Renal pelvis (tissue), 12 donors: ENCODE measurements at places on chromosomes 16 and 17. TPM values are rescaled to one million over a fixed set of nuclear protein-coding genes. Genes with fewer than 3 reads are reported as not detected.
A peak's percentile ranks its signal among the peaks of the same experiment; 100 is the strongest.

DNA sequence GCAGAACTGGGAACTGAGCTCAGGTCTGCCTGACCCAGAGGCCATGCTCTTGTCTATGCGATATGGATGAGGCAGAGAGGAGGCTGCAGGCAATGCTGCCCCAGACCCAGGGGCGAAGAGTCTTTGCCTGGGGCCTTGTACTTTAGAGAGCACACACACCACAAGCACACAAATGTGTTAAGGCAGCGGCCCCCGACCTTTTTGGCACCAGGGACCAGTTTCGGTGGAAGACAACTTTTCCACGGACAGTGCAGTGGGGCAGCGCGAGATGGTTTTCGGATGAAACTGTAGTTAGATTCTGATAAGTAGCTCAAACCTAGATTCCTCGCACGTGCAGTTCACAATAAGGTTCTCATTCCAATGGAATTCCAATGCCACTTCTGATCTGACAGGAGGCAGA lies 6.7 kb downstream of the MT4 start:
- no peak for DNase-seq

- no peak for DNase-seq
These were observed 1.6 kb downstream of the PYCARD start for GRCh38 chr16:31200821-31201568.

DNA sequence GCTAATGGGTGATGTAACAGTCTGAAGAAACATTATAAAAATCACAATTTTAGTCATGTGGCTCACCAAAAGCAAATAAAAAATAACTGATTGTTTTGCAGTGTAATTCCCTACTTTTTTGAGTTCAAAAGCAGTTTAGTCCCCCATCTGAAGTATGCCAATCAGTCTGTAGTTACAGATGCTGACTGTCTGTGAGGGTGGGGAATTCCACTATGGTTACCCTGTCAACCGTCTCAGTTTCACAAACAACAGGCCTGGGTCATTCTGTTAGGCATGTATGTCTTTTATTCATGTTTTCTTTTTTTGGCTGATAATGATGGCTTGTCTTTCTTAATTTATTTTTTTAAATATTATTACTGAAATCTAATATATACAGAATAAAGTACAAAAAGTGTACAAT lies 69.3 kb downstream of the STXBP4 start:
- no peak for DNase-seq

SCO1 gene
- polyA plus RNA-seq, result 42.4 TPM

GRCh38 chr16:87921236-87921773 lies 15.0 kb downstream of the CA5A start:
- no peak for DNase-seq

DNA sequence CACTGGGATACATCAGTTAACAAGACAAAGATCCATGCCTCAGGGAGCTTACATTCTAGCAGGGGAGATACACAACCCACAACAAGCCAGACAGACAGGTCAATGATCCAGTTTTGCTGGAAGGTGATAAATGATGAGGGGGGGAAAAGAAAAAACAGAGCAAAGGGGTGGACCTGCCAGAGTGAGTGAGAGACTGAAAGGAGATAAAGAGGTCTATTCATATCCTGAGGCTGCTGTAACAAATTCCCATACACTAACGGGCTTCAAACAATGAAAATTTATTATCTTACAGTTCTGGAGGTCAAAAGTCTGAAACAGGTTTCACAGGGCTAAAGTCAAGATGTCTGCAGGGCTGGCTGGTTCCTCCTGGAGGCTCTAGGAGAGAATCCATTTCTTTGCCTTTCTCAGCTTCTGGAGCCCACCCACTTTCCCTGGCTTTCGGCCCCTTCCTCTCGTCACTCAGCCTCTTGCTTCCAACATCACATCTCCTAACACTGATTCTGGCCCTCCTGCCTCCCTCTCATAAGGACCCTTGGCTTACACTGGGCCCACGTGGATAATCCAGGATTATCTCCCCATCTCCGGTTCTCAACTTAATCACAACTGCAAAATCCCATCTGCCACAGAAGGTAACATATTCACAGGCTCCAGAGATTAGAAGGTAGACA lies 81.5 kb downstream of the GAS7 start:
- DNase-seq, result no peak

ACLY gene
- polyA plus RNA-seq, result 90.9 TPM

GRCh38 chr17:62787366-62787765 lies 20.7 kb downstream of the MARCHF10 start:
- DNase-seq, result no peak

P2RX1 gene
- 0.89 TPM for polyA plus RNA-seq

SPATA32 gene
- polyA plus RNA-seq, result 0.61 TPM

VASN gene
- polyA plus RNA-seq, result 53.6 TPM

MVP gene
- 16.1 TPM for polyA plus RNA-seq

DNA sequence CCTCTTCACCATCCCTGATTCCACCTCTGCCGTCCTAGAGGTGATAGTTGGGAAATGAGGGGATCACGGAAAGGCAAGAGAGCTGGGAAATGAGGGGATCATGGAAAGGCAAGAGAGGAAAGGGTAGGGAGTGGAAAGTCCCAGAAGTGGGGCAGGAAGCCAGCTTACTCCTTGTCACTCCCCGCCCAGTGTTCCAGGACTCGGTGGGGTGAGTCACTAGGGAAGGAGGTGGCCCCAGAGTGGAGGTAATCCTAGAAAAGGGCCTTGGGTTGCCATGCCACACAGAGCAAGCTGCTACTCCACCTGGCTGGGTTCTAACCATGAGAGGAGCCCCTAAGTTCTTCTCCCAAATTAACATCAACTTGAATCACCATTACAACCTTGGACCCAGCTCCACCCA lies 14.8 kb downstream of the ALOXE3 start:
- no peak for DNase-seq

DNA sequence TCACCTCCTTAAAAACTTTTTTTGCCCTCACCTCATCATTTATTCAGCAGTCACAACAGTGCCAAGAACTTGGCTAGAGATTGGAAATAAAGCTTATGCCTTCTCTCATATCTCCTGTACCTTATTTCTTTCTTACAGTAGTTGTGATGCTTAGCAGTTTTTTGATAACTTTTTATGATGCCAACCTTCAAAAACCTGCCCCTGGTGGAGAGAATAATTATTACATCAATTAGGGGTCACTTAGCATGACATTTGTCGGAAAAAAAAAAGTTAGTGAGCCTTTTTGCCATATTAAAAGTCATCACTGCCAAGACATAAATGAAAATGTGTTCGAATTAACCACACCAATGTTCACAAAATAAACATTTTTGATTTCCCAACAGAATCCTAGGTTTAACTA lies 296.6 kb downstream of the WWOX start:
- no peak for DNase-seq

DNA sequence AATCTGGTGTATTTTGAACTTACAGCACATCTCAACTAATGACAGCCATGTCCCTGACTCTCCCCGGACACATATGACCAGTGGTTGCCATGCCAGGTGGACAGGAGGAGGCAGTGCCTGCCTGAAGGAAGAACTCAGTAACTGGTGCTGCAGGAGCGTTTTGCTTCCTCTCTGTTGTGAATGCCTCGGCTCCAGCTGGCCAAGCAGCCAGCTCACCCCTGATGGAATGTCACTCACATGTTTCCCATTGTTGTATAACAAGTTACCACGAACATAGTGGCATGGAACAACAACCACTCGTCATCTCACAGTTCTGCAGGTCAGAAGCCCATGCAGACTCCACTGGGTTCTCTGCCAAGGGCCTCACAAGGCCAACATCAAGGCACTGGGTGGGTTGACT lies 20.1 kb upstream of the IRF8 start:
- no peak for DNase-seq

TNFRSF12A gene
- polyA plus RNA-seq, result 14.2 TPM

KRT36 gene
- not detected for polyA plus RNA-seq

GRCh38 chr16:9136596-9136995 lies 45.2 kb downstream of the HAPSTR1 start:
- DNase-seq, result no peak

TERF2IP gene
- 70.9 TPM for polyA plus RNA-seq

DNA sequence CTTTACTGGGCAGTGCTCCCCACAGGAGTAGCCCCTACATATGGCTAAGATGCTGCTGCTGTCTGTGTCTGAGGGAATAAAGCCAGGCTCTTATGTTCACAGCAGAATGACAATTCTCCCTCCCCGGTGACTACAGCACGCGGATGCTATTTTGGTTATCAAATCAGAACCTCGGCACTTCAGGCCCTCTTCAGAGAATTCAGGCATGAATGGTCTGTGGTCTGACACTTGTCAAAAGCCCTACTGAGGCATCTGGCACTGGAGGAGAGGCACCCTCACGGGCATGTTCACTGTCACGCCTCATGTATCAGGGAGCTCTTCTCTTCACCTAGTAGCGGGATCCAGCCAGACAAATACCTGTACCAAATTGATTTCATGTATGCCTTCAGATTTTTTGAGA lies 30.4 kb downstream of the KIAA0513 start:
- no peak for DNase-seq

DNA sequence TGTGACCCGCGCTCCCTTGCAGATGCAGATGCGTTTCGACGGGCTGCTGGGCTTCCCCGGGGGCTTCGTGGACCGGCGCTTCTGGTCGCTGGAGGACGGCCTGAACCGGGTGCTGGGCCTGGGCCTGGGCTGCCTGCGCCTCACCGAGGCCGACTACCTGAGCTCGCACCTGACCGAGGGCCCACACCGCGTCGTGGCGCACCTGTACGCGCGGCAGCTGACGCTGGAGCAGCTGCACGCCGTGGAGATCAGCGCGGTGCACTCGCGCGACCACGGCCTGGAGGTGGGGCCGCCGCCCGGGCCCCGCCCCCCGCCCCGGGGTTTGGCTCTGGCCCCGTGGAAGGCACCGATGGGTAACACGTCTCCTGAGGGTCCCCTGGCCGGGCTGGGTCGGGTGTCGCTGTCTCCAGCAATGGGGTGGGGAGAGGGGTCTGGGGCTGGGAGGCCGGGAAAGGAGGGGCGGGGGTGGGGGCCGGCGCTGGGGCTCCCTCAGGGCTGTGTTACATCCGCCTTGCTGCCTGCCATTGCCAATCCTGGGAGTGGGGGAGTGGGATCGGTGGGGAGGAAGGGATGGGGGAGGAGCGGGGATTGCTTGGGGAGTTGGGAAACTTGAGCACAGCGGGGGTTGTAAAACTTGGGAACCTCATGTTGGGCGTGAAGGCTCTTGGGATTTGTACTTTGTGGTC lies 737 bp downstream of the NUDT16L1 start:
- peak; percentile 80 for DNase-seq

TMC6 gene
- polyA plus RNA-seq, result 31.7 TPM

DNA sequence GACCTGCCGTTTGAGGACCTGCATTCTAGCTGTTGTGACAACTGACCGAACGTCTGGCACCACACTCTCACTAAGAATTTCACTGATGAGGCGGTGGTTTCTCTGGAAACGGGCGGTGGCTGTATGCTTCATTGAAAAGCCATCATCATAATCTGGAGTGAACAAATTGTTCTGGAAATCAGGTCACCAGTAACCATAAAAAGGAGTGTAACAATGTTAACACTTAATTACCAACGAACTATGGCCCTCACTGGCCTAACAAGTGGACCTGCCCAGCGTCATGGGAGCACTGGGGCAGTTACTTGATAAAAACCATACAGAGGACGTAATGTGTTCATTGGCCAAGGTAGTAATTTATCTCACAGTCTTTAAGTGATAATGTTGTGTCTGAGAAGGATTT lies 15.4 kb downstream of the SMARCE1 start:
- DNase-seq, result no peak

HEATR3 gene
- 20.3 TPM for polyA plus RNA-seq

DNA sequence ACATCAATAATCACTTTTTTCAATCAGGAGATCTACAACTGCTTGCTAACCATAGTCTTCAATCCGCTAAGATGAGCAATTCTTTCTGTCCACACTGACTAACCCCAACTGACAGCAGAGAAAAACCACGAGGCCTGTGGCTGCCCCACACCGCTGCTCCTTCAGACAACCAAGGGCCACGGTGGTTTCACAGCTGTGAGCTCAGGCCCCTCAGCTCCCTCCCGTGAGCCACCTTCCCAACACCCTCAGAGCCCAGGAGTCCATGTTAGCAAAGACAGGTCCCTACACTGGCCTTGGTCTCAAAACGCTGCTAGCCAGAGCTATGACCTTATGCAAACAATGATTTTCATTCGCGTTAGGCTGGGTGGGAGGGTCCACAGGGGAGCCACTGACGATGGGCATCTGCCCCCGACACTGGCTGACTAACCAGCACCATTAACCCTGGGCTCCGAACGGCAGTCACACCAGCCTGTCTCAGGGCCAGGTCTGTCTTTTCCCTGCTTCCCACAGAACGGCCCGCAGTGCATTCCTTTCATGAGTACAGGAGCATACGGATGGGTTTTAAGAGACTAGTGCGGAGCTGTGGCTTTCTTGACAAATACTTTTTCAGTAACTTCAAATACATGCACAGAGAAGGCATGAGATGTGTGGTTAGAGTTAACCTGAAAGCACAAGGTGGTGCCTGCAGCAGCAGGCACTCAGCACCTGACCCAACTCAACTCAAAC lies 67.3 kb downstream of the ANKRD11 start:
- no peak for DNase-seq
